ENCODE measurements at places on chromosomes 7 and 10. TPM values are rescaled to one million over a fixed set of nuclear protein-coding genes. Genes with fewer than 3 reads are reported as not detected.

GRK5 gene
- total RNA-seq, result 19.6 TPM

PPP1R9A gene
- 0.06 TPM for total RNA-seq

LDB3 gene
- not detected for total RNA-seq

ZKSCAN5 gene
- 13.5 TPM for total RNA-seq

NPTX2 gene
- not detected for total RNA-seq

PTPRE gene
- 37.3 TPM for total RNA-seq

MBL2 gene
- total RNA-seq, result not detected

MBLAC1 gene
- total RNA-seq, result 6.5 TPM

EIF5AL1 gene
- total RNA-seq, result 0.94 TPM

RET gene
- 0.22 TPM for total RNA-seq

GHRHR gene
- not detected for total RNA-seq

CTTNBP2 gene
- total RNA-seq, result not detected

GIMAP4 gene
- 285 TPM for total RNA-seq

FAM25G gene
- not detected for total RNA-seq

FAM107B gene
- 200 TPM for total RNA-seq

All from activated naive CD8-positive, alpha-beta T cell treated with anti-CD3 and anti-CD28 coated beads, Interleukin-2, amount 10 ng/mL, durations not matched to agents 7 days and 5 days (primary cell).